NCI-H187 treated with DMSO at 0.1 percent for 48 hours (cell line): ENCODE measurements at places on chromosomes 12 and 14.
A peak's percentile ranks its signal among the peaks of the same experiment; 100 is the strongest.

- DNase-seq, result no peak
These were observed 11.4 kb downstream of the TMEM121 start for GRCh38 chr14:105537580-105538474.

GRCh38 chr12:109310247-109311125 lies 1.4 kb upstream of the FOXN4 start:
- DNase-seq, result peak; percentile 69

DNA sequence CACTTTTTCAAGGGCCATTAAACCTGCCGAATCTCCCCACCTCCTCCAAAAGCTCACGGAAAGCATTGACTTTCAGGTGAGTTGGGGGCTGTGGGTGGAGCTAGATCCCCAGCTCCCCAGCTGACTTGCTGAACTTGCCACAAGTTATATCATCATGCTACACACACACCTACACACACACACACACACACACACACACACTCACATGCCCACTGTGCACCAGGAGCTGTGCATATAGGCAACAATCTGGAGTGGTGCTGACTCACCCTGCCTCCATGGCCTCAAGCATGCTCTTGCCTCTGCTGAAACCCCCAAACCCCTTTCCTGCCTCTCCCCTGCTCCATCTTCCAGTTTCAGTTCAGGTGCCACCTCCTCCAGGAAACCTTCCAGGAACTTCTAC lies 26.1 kb downstream of the SERPINA3 start:
- no peak for DNase-seq

- no peak for DNase-seq
These were observed 28.0 kb upstream of the SLC38A1 start for GRCh38 chr12:46296822-46297221.

DNA sequence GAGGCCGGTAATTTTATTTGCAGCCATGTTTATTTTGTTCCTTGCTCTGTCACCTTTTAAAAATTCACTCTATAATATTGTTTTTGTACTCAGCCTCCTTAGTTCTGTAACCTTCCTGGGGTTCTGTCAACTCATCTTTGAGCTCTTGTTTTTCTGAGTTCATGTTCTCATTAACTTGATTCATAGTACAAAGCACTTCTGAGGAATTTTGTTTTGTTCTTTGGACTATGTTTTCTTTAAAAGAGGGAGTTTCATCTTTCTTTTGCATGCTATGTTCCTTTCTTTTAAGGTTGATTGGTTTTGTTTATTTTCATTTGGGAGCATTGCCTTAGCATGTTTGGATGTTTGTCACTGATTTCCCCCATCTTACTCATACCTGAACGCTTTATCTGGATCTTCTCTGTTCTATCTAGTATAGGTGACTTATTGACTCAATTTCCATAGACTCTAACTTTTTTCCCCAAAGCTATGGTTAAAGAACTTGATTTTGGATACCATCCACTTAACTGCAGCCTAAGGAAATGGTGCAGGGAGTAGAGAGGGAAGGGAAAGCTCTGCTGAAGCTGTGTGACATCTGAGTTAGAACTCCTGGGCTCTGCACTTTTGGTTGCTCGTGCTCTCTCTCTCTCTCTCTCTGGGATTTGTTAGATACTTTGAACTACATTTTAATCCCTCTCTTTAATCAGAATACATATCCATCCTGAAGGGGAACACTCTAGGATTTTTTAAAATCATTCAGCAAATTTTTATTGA lies 268.5 kb downstream of the PAWR start:
- DNase-seq, result no peak

GRCh38 chr14:72876005-72876709 lies 17.7 kb downstream of the DPF3 start:
- DNase-seq, result no peak

DNA sequence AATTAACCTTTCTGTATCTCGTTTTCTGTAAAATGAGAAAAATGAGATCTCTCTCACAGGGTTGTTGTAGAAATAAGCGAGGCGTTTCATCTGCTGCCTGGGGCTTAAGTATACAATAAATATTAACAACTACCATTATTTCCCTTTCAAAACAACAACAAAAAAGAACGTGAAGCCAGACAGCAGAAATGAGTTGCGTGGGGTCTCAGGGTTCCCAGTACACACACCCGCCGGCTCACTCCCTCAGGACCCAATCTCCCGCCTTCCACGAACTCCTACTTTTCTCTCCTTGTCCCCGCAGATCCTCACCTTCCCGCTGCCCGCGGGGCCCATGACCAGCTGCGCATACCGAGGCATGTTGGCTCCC lies 227 bp downstream of the GPN3 start:
- DNase-seq, result no peak

- DNase-seq, result no peak
These were observed 65.9 kb upstream of the FBRSL1 start for GRCh38 chr12:132423820-132424645.

GRCh38 chr12:53193040-53193439 lies 12.3 kb upstream of the CSAD start:
- no peak for DNase-seq
